ENCODE measurements at places on chromosomes 4 and X.

DNA sequence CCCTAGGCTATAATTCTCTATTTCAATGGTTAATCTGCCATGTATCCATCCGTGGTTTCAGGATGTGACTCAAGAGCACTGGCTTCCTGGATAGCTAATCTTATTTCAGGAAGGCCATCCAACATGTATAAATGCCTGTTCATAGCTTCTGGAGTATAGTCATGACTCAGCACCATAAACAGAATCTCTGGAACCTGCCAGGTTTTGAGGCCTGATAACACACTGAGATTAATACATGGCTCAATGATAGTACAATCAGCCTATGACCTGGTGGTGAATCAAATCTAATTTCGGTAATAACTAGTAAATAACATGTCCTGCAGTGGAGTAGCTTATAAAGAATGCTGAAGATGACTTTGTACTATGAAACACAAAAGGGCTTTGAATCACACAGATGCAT, 5.7 kb upstream of the IL13RA2 start:
- no peak for DNase-seq

- no peak for DNase-seq
Measured at GRCh38 chrX:49133759-49134158, 10.2 kb upstream of the GPKOW start.

DNA sequence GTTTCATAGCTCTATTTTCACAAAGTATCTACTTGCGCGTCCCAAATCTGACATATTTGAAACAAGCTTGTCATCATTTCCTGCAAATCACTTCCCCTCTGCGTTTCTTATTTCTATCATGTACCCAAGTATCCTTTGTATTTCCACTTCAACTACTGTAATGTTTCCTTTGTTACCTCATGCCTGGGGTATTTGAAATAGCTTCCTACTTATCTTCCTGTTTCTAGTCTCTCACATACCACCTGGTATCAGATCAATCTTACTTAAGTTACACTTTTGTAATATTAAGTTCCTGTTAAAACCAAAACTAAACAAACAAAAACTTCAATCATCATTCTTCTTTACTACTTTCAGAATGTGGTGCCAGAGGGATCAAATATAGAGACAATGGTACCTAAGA, 93.6 kb upstream of the SMAD1 start:
- no peak for DNase-seq

DNA sequence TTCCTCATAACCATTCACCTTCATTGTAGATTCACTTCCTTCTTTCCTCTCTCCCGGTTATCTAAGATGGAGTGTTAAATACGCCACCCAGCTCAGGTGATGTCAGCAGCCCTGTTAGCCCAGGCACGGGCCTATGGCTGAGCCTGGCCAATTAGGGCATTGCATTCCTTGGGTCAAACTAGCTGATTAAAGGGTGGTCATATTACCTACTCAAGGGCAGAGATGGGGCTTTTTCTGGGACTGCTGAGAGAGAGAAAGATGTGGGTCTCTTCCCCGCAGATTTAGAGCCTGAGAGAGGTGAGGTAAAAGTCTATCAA, 39.9 kb upstream of the AFAP1 start:
- DNase-seq = no peak

GRCh38 chr4:175456131-175456530, 355.9 kb downstream of the GPM6A start:
- no peak for DNase-seq

GRCh38 chrX:8851231-8851886, 50.2 kb upstream of the FAM9A start:
- DNase-seq = no peak

DNA sequence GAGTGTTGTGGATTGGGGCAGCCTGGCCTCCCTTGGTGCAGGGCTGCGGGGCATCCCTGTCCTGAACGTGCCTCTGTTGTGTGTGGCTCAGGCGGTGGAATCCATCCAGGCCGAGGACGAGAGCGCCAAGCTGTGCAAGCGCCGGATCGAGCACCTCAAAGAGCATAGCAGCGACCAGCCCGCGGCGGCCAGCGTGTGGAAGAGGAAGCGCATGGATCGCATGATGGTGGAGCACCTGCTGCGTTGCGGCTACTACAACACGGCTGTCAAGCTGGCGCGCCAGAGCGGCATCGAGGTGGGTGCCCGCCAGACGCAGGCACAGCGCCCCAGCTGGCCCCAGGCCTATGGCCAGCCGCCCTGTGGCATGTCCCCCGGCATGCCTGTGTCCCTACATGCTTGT, 25.6 kb downstream of the MAEA start:
- no peak for DNase-seq

Measured in COR-L47 (cell line).